ENCODE measurements at places on chromosomes 5 and 9.

DNA sequence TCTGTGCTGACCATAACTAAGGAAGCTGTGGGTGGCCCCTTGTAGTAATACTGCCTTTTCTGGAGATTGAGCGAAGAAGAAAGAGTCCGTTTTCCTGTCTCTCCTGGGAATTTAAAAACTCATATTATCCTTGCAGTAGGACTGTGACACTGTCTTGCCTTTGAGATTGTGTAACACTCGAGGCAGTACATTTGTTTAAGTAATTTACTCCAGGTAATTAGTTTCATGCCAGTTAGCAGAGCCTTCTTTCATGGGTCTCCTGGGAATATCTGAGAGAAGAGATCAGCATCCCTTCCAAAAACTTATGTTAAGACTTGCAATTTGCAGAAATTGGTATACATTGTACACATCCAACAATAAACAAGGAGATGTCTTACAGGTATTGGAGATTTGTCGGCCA is 405.6 kb downstream of the DMRT2 start:
- DNase-seq: no peak

- DNase-seq: no peak
Observed at GRCh38 chr9:20030671-20031070, 241.8 kb upstream of the SLC24A2 start.

DNA sequence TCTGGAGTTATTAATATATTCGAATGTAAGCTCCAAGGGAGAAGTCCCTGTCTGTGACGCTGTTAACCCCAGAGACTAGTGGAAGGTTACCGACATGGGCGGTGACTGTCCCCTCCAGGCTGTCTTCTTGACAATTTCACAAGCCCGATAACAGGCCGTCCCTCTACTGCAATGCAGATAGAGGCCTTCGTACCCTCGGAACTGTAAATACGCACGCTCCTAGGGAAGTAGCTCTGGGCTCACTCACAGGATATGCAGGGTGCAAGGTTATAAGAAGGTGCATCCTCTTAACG is 680 bp upstream of the RFK start:
- no peak for DNase-seq

- DNase-seq: no peak
Observed at GRCh38 chr9:126329476-126330275, 3.0 kb downstream of the MVB12B start.

DNA sequence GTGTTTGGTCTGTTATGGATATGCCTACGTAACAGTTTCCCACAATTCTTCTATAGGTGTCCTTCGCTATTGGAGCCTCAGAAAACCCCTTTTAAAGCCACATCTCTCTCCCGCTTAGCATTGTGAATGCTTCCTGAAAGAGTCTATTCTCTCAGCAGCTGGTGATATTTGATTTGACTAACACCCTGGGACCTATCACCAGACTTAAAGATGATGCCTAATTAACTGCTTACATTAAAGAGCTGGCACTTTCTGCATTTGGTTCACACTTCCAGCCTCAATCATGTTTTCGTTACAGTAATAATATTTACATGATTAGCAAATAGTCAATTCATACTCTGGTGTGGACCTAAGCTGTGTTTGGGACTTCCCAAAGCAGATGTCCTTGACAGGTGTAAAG is 90.1 kb upstream of the VLDLR start:
- DNase-seq: no peak

GRCh38 chr9:38621434-38622287 is 1.3 kb upstream of the ANKRD18A start:
- no peak for DNase-seq

DNA sequence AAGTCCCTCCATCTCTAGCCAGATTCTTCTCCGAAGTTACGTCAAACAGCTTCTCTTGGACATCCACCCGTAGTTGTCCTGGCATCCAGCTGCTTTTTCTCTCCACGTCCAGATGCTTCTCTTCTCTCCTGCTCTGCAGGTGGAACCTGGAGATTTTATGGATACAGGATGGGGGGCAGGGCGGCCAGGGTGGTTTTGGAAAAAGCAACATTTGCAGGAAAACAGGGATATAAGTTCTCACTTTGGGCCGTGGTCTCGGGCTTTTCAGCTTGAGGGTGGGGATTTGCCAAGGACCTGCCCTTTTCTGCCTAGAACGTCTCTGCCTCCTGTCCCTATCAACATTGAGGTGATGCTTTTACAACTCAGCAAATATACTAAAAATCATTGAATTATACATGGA is 1941.6 kb upstream of the C9orf72 start:
- no peak for DNase-seq

- DNase-seq: no peak
Observed at GRCh38 chr5:89697581-89697980, 712.0 kb downstream of the CETN3 start.

- no peak for DNase-seq
Observed at GRCh38 chr9:101365181-101365580, 19.6 kb downstream of the BAAT start.

DNA sequence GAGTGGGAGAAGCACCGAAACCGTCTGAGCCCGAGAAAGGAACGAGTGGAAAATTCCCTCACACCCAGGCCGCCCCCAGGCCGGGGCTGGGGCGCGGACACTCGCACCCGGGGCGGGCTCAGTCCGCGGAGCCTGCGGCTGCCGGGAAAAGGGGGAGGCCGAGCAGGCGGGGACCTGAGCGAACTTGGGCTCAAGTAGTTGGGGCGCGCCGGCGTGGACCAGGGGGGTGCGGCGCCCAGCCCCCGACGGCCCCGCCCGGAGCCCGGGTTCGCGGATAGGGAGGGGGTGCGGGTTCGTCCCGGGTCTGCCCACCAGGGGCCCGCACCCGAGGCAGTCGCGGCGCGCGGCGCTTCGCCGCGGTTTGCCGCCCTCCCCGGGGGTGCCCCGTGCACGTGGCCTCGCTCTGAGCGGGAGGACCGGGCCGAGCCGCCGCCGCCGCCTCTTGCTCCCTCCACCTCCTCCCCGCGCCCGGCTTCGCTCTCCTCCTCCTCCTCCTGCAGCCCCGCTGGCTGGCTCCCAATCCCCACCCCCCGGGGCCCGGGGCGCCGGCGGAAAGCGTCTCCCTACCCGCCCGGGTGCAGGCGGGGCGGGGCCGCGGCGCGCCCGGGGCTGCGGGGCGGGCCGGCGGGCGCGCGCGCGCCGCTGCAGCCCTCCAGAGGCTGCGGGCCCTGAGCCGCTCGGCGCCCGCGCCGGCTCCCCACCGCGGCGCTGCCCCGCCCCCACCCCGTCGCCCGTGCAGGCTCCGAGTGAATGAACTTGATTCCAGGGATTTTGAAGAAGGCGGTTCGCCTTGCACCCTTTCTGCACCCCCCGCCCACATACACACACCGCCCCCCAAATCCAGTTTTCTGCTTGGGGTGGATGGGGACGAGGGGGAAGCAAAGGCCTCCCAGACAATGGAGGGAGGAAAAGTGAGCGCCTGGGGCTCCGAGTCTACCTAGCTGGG is 1.3 kb upstream of the NFIB start:
- DNase-seq: no peak

Data from nucleus accumbens (tissue), 56 donors.